Germinal center (tissue), 1 donor: ENCODE measurements at places on chromosomes 7 and 10.

DNA sequence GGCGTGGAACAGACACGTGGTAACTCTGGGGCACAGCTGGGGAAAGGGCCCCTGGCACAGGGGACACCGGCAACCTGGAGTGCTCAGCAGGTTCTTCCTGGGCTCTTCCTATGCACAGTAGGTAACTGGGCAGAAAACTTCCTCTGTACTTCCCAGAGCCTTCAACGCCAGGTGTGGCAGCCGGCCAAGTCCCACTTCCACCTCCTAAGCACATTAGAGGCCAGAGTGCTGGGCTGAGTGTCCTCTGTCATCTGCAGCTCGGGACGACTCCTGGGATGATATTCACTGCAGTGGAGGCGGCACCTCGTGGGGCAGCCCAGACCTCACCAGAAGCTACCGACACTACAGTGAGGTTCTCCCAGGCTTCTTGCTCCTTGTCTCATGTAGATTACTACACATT is 114.5 kb downstream of the LARP4B start:
- no peak for DNase-seq

- no peak for DNase-seq
Observed at GRCh38 chr7:151246851-151247580, 1.5 kb downstream of the SMARCD3 start.

GRCh38 chr10:74078037-74078436 is 72.6 kb downstream of the AP3M1 start:
- DNase-seq: no peak

GRCh38 chr10:115659616-115660015 is 566.5 kb downstream of the ATRNL1 start:
- no peak for DNase-seq

DNA sequence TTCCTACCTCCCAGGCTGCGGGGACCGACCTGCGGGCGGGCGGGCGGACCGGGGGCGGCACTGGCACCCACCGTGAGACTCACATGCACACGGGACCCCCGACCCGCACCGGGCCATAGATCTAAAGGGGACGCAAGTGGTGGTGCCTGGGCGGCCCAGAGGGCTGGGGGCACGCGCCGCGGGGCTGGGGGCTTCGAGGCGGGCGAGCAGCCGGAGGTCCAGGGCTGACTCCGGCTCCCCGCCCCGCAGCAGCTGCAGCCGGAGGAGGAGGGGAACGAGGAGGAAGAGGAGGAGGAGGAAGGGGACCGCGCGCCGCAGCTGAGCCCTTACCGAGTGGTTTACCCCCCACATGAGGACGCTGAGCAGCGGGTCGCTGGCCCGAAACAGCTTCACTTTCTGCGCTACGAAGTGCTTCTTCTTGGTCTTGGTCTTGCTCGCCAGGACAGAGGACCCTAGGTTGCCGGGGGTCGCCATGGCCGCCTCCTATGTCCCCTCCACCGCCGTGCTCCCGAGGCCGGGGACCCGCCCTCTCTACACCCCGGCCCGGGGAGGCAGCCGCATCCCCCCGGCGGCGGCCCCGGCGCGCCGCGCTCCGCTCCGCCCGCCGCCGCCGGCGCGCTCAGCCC is 412 bp downstream of the PIP4K2A start:
- peak; percentile 51 for DNase-seq

DNA sequence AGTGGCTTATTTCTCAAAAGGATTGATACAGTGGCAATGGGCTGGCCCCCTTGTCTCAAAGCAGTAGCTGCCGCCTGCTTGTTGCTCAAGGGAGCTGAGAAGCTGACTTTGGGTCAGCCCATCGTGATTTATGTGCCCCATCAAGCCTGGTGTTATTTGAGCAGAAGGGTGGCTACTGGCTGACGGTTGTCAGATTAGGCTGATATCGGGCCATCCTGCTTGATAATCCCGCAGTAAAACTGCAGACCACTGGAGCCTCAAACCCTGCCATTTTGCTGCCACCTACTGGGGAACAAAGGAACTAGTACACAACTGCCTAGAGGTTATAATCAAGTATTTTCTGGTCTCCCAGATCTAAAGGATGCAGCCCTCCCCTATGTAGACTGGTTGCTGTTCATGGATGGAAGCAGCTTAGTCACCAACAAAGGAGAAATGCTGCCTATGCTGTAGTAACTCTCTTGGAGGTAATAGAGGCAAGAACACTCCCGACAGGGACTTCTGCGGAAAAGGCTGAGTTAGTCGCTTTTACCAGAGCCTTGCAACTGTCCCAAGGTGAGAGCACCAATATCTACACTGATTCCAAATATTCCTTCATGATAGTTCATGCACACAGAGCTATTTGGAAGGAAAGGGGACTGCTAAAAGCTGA is 65.9 kb upstream of the ZNF92 start:
- DNase-seq: peak; percentile 63

GRCh38 chr7:1169409-1170368 is 9.7 kb upstream of the ZFAND2A start:
- DNase-seq: peak; percentile 90

GRCh38 chr10:110410329-110411046 is 87.2 kb upstream of the DUSP5 start:
- no peak for DNase-seq

DNA sequence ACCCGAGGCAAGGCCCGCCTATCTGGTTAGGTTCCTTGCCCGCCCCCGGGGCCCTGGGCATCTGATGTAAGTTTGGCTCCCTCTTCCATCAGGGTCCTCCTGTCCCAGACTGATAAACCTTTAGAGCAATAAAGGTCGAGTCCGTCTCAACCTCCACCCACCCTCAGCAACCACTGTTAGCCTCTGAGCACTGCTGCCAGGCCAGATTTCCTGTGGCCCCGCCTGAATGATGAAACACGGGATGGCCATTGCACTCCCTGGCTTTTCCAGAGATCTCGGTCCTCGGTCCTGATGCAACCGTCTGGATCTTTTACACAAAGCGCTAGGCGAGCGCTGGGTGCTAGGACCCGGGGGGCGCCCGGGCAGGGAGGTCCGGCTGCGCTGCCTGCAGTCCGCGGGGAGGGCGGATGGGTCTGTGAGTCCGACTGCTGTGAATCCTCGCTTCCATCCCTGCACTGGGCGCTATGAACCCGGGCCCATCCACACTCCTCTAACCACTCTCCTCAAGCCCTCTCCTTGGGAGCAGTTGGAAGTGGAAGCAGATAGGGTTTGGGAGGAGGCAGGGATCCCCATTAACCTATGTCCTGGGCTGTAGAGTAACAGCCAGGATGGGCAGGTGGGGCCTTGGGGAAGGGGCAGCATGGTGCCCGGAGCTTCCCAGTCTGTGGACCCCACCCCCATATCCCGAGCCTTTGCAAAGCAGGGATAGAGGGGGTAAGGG is 875 bp upstream of the DDIT4 start:
- DNase-seq: peak; percentile 57

DNA sequence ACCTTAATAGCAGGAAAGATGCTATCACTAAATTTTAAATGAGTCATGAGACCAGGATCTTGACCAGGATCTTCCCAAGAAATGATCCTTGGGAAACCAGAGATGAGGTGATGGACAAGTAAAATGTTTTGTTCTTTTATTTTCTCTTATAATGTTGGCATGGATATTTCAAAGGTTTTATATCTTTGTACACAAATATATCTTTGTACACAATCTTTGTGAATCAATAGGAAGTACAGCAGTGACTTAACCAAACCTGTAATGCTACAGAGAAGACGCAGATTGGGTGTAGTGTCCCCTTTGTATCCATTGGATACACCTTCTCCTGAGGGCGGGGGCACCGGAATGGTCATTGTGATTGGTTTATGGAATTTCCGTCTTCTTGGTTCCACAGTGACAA is 180.1 kb upstream of the CCDC6 start:
- DNase-seq: no peak

GRCh38 chr10:61286686-61287085 is 166.5 kb downstream of the TMEM26 start:
- DNase-seq: peak; percentile 5

GRCh38 chr7:108419961-108420908 is 36.0 kb downstream of the NRCAM start:
- DNase-seq: no peak

- DNase-seq: no peak
Observed at GRCh38 chr10:33817605-33818004, 483.1 kb upstream of the NRP1 start.

GRCh38 chr10:61541960-61542359 is 88.8 kb upstream of the TMEM26 start:
- no peak for DNase-seq
